ENCODE measurements at places on chromosomes 11 and 22. TPM values are rescaled to one million over a fixed set of nuclear protein-coding genes. Genes with fewer than 3 reads are reported as not detected.

MMP11 gene
- total RNA-seq = 0.34 TPM

TMEM151A gene
- under 0.01 TPM for total RNA-seq

CD248 gene
- 0.68 TPM for total RNA-seq

TIGD3 gene
- total RNA-seq = under 0.01 TPM

ZBTB16 gene
- under 0.01 TPM for total RNA-seq

DDX17 gene
- total RNA-seq = 556 TPM

ZP1 gene
- total RNA-seq = not detected

MMP27 gene
- not detected for total RNA-seq

VWCE gene
- total RNA-seq = 0.57 TPM

PARVG gene
- total RNA-seq = not detected

SLC6A5 gene
- not detected for total RNA-seq

DLG2 gene
- total RNA-seq = 0.71 TPM

DBX1 gene
- not detected for total RNA-seq

CNTN5 gene
- total RNA-seq = under 0.01 TPM

FLRT1 gene
- total RNA-seq = 0.34 TPM

OVOL1 gene
- total RNA-seq = 19.0 TPM

DLAT gene
- total RNA-seq = 34.2 TPM

TMEM191B gene
- 0.28 TPM for total RNA-seq

All from nasal cavity respiratory epithelium epithelial cell of viscerocranial mucosa (primary cell).